ENCODE measurements at places on chromosomes 2 and 18. TPM values are rescaled to one million over a fixed set of nuclear protein-coding genes. Genes with fewer than 3 reads are reported as not detected.
A peak's percentile ranks its signal among the peaks of the same experiment; 100 is the strongest.

DNA sequence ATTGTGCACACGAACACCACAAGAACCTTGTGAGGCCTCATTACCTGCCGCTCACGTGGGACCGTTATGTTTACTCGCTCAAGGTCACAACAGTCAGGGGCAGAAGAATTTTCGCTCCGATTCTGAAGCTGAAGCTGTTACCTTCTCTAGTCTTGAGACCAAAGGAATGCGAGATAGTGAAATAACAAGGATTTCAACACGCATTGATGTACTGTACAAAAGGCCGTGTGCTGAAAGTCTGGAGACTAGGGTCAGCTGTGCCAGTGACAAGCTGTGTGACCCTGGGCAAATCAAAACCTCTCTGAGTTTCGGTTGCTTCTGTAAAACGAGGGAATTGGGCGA is 583 bp downstream of the NEMP2 start:
- no peaks in the 10 kb centered on the region for H3K36me3 ChIP-seq
- no peak for DNase-seq
- H3K27ac ChIP-seq: peak overlapping the region; percentile 94
- no peaks in the 10 kb centered on the region for H3K27me3 ChIP-seq
- no peaks in the 10 kb centered on the region for H3K4me1 ChIP-seq

DNA sequence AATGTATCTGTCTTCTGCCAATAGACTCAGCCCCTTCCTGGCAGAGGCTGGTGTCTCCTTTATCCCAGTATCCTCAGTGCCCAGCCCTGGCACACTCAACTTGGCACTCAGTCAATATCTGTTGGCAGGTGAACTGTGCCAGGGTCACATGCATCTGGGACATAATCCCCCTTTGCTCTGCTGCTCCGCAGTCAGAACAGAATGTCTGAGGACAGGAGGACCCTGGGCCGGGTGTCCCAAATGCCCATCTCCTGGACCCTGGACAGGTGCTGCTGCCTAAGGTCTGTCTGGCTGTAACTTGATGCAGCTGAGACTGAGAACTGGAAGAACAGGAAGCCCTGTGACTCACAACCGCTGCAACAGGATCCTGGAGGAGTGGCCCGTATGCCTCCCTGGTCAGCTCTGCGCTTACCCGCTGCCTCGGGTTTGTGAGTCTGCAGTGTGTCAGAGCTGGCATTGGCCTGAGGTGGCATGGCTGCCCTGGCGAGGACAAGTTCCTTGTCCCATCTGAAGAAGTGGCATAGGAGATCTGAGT is 11.4 kb downstream of the HK2 start:
- H3K36me3 ChIP-seq: no peaks in the 10 kb centered on the region
- peak overlapping the region; percentile 89 for H3K27ac ChIP-seq
- H3K4me3 ChIP-seq: no peak overlapping the region
- peak; percentile 95 for DNase-seq
- H3K27me3 ChIP-seq: no peaks in the 10 kb centered on the region

GRCh38 chr2:108212671-108213070 is 27.1 kb upstream of the SULT1C3 start:
- H3K36me3 ChIP-seq: no peaks in the 10 kb centered on the region
- no peak overlapping the region for H3K4me3 ChIP-seq
- DNase-seq: no peak
- H3K4me1 ChIP-seq: no peaks in the 10 kb centered on the region
- no peak overlapping the region for H3K27ac ChIP-seq

- H3K27ac ChIP-seq: no peak overlapping the region
- no peak for DNase-seq
- H3K27me3 ChIP-seq: no peaks in the 10 kb centered on the region
- H3K36me3 ChIP-seq: no peaks in the 10 kb centered on the region
These were observed 16.8 kb upstream of the NEUROD1 start for GRCh38 chr2:181697126-181697525.

DNA sequence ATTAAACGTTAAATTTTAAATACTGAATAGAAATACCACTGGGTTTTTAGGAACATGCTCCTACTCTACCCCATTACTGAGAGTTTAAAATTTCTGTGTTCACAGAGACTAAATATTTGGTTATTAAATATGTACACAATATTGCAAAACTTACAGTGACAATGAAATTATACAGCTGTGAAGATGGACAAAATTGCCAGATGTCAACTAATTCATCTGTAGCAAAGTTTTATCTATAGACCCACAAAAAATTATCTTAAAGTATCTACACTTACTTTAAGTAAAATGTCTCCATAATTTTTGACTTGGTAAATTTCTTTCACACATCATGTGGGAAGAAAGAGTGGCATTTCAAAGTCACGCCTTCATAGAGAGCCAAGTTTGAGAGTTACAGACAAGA is 213.1 kb downstream of the CD226 start:
- no peaks in the 10 kb centered on the region for H3K27me3 ChIP-seq
- H3K4me1 ChIP-seq: no peaks in the 10 kb centered on the region

DNA sequence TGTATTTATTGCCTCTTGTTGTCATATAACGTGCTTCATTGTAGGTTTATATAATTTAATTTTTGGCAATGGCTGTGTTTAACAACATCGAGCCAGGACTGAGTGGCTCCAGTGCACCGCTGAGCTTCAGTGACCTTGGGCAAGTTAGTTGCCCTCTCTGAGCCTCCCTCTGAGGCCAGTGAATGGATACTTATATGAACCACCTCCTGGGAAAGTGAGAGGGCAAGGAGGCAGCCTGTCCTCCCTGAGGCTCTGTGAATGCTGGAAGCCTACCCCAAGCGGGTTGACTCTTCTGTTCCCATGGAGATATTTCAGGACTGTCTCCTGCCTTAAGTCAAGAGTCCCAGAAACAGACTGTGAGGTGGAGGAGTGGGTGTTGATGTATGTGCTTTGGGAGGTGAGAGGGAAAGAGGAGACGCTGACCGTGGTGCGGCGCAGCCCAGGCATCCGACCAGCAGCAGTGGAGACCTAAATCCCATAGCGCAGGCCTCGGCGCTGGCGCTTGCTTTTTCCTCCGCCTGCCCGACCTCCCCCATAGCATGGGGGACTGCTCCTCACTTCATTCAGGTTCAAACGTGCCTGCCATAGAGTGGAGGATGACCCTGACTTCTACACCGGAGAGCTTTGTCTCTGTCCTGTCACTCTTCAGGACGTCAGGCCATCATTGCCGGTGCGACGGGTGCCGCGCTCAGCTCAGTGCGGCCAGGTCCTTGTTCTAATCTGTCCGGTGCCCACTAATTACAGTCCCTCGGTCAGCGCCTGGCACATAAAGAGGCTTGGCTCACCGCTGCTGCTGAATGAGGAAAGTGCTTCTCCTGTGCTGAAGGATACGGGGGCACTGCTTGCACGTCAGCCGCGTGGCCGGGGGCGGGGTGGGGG is 167.3 kb upstream of the HS6ST1 start:
- no peak overlapping the region for H3K27ac ChIP-seq
- no peaks in the 10 kb centered on the region for H3K36me3 ChIP-seq
- no peak for DNase-seq
- H3K27me3 ChIP-seq: no peaks in the 10 kb centered on the region
- no peak overlapping the region for H3K4me3 ChIP-seq

DNA sequence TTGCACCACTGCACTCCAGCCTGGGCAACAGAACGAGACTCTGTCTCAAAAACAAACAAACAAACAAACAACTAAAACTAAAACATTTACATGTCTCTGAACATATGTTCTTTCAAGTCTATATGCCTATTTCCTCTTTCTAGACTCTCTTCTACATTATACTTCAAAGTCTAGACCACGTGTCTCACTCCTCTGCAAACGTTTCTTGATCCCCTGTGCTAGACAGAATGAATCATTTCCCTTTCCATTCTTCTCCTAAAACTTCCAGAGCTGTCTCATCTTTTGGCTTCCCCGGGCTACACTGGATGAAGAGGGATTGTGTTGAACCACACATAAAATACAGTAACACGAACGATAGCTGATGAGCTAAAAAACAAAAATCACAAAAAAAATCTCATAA is 67.1 kb downstream of the BAZ2B start:
- no peaks in the 10 kb centered on the region for H3K27me3 ChIP-seq
- H3K36me3 ChIP-seq: no peaks in the 10 kb centered on the region
- no peak for DNase-seq
- H3K27ac ChIP-seq: no peak overlapping the region
- H3K4me3 ChIP-seq: no peak overlapping the region

GRCh38 chr2:202378662-202379358 is 2.7 kb downstream of the BMPR2 start:
- H3K4me3 ChIP-seq: peak overlapping the region; percentile 84
- no peaks in the 10 kb centered on the region for H3K4me1 ChIP-seq
- H3K27ac ChIP-seq: no peak overlapping the region
- H3K27me3 ChIP-seq: no peaks in the 10 kb centered on the region
- no peak for DNase-seq

DNA sequence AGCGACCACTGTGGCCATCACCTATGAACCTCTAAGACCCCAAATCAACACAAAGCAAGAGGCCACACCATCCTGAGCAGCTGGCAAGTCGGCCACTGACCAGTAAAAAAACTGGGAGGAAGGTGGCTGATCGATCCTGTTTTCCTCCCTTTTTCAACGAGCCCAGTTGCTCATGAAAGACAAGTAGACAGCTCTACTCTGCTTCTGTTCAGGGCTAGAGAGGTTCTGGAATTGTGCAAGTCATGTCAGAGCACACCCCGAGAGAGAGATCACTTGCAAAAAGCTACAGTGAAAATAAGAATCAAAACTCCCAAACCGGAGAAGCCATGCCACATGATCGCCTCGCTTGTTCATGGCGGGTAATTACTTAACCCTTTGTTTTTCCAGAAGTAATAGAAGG is 34.6 kb downstream of the ZNF516 start:
- DNase-seq: no peak
- no peaks in the 10 kb centered on the region for H3K36me3 ChIP-seq
- peak overlapping the region; percentile 69 for H3K27ac ChIP-seq

GRCh38 chr2:138071720-138072719 is 107.7 kb downstream of the HNMT start:
- no peaks in the 10 kb centered on the region for H3K4me1 ChIP-seq
- H3K4me3 ChIP-seq: no peak overlapping the region
- H3K27me3 ChIP-seq: no peaks in the 10 kb centered on the region
- no peaks in the 10 kb centered on the region for H3K36me3 ChIP-seq
- no peak overlapping the region for H3K27ac ChIP-seq

- no peaks in the 10 kb centered on the region for H3K4me1 ChIP-seq
- no peaks in the 10 kb centered on the region for H3K36me3 ChIP-seq
- H3K27ac ChIP-seq: no peak overlapping the region
- no peak overlapping the region for H3K4me3 ChIP-seq
- no peak for DNase-seq
- H3K27me3 ChIP-seq: no peaks in the 10 kb centered on the region
These were observed 342.7 kb downstream of the RND3 start for GRCh38 chr2:150144546-150145298.

DNA sequence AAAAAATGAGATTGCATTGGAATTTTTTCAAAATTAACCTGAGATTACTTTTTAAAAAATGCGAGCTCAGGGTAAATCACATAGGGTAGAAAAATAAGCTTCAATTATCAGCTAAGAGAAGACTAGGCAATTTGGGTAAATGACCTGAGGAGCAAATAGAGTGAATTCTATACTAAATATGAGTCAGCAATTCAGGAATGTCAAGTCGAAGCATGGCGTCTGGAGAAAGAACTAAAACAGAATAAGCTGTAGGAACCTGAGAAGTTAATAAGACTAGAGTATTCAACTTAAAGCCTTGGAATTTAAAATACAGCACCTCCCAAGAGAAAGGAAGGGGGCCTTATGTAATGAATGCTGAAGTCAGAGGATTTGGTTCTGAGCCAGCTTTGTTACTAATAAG is 487.0 kb downstream of the SUCLG1 start:
- H3K4me3 ChIP-seq: no peak overlapping the region
- H3K36me3 ChIP-seq: no peaks in the 10 kb centered on the region
- no peak overlapping the region for H3K27ac ChIP-seq
- no peak for DNase-seq
- H3K4me1 ChIP-seq: no peaks in the 10 kb centered on the region

- no peak overlapping the region for H3K4me3 ChIP-seq
- H3K4me1 ChIP-seq: no peaks in the 10 kb centered on the region
- H3K36me3 ChIP-seq: no peaks in the 10 kb centered on the region
These were observed 3.1 kb downstream of the ARHGEF33 start for GRCh38 chr2:38892819-38893218.

- peak; percentile 10 for DNase-seq
- H3K4me1 ChIP-seq: no peaks in the 10 kb centered on the region
- H3K4me3 ChIP-seq: no peak overlapping the region
- no peaks in the 10 kb centered on the region for H3K36me3 ChIP-seq
These were observed 9.9 kb upstream of the IL1A start for GRCh38 chr2:112794131-112794733.

DNA sequence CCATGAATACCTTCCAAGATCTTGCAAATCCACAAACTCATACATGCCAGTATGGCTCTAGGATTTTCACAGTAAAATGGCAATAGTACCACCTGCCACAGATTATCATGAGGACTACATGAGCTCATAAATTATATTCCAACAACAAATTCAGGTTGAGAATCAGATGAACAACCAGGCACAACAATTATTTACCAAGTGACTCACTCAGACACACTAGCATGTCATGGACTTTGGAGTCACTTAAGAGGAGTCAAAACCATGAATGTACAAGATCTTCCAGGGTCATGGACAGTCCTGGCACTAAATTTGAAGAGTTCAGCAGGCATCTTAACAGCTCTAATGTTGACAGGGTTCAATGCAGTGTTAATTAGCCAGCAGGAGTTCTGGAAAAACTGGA is 34.4 kb upstream of the BZW1 start:
- no peak overlapping the region for H3K4me3 ChIP-seq
- no peak overlapping the region for H3K27ac ChIP-seq
- no peaks in the 10 kb centered on the region for H3K36me3 ChIP-seq
- no peaks in the 10 kb centered on the region for H3K27me3 ChIP-seq
- no peak for DNase-seq

GRCh38 chr18:30775629-30776028 is 266.9 kb downstream of the DSC3 start:
- DNase-seq: no peak
- H3K36me3 ChIP-seq: no peaks in the 10 kb centered on the region
- no peak overlapping the region for H3K4me3 ChIP-seq
- H3K4me1 ChIP-seq: no peaks in the 10 kb centered on the region
- H3K27me3 ChIP-seq: no peaks in the 10 kb centered on the region
- H3K27ac ChIP-seq: no peak overlapping the region

DNA sequence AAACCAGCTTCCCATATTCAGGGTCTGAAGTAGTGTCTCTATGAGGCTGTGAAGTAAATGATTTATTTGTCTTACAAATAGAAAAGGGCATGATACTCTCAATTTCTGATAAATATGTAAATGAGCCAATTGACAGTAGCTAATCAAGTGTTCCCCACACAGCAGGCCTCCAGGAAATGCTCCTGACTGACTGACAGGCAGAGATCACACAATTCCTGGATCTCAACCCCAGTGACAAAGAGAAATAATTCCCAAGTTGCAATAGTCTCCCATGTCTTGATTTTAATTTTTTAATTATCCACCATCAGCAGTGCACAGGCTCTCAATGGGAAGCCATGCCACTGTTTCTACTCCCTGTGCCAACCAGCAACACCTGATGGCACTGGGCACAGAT is 390.4 kb downstream of the SOX11 start:
- H3K36me3 ChIP-seq: no peaks in the 10 kb centered on the region
- no peaks in the 10 kb centered on the region for H3K4me1 ChIP-seq
- DNase-seq: no peak

The BOLL gene
- total RNA-seq: 13.9 TPM

The SPATA3 gene
- total RNA-seq: 1.8 TPM

The XIRP2 gene
- 0.06 TPM for total RNA-seq

The COL4A3 gene
- total RNA-seq: 3.5 TPM

The AKAIN1 gene
- total RNA-seq: not detected

The HOXD3 gene
- 2.2 TPM for total RNA-seq

The EPB41L3 gene
- total RNA-seq: 25.0 TPM

The ANKRD30B gene
- not detected for total RNA-seq

All from prostate gland (tissue), 2 donors.